ENCODE measurements at places on chromosomes 12 and 14.

GRCh38 chr12:60832290-60832689 lies 1236.5 kb downstream of the SLC16A7 start:
- no peak for DNase-seq

GRCh38 chr12:102675672-102676071 lies 195.3 kb upstream of the IGF1 start:
- no peak for DNase-seq

DNA sequence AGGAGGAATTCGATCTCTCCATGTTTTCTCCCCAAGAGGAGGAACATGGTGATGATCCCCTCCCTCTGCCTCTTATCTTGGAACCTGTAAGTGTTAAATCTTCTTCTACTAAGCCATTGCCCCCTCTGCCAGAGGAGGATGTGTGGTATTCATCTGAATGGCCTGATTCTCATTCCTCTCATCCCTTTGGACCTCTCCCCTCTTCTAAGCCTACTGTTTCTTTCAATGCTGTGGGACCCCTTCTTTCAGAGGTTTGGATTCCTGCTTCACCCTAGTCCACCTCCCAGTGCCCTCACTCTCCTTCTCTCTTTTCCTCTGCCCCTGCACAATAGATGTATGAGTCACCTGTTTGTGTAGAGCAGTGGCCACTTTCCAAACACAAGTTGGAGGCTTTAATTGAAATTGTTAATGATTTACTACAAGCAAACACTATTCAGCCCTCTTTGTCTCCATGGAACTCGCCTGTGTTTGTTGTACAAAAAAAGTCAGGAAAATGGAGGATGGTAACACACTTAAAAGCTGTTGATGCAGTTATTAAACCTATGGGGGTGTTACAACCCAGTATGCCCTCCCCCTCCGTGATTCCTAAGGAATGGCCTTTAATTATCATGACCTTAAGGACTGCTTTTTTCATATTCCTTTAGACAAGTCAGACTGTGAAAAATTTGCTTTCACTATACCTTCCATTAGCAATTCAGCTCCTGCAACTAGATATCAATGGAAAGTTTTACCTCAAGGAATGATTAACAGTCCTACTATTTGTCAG lies 192.1 kb upstream of the ALG10B start:
- DNase-seq, result no peak

GRCh38 chr12:85322715-85323114 lies 42.7 kb downstream of the ALX1 start:
- DNase-seq, result no peak

- no peak for DNase-seq
These were observed 70.8 kb downstream of the WDR20 start for GRCh38 chr14:102210421-102211042.

DNA sequence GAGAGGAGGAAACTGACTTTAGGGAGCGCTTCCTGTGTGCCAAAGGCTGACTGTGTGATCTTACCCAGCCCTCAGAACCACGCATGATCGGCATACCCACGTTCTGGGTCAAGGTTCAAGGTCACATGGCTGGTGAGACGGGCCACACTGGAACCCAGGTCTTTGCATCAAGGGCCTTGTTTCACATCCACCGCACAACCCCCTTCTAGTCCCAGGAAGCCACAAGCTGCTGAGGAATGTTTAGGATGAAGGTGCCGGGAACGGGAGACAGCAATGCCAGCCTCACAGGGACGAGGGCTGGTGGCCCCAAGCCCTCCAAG lies 50.7 kb downstream of the TESC start:
- no peak for DNase-seq

- no peak for DNase-seq
These were observed 5.5 kb downstream of the CEBPE start for GRCh38 chr14:23113431-23114119.

DNA sequence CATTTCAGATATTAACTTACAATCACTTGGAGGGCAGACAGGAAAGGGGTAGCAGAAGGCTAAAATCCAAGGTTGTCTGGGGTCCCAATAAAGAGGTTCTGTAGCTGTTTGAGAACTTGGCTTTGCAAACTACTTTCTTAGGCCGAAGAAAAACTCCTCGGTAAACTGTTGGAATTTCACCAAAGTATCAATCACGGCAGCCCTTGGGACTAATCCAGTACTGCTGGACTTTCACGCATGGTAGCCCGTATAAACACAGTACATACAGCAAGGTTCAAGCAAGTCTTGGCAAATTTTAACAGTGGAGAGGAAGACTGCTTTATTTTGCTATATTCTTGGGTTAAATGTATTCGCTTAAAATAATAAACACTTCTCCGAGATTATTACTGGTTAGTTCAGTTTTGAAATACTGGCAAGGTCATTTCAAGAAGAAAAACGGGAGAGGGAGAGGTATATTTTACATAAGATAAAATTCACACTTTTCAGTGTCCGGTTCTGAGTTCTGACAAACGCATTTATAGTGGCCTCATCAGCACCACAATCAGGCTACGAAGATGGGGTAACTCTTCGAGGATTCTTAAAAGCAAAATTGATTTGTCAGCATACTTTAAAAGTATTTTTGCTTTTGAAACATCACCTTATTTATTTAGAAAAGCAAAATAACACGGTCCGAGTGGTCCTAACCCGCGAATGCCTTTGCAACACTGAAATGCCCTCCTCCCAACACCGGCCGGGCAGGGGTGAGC lies 1.3 kb downstream of the SETD3 start:
- DNase-seq, result no peak

GRCh38 chr14:100664231-100664630 lies 62.5 kb upstream of the DLK1 start:
- DNase-seq, result no peak

DNA sequence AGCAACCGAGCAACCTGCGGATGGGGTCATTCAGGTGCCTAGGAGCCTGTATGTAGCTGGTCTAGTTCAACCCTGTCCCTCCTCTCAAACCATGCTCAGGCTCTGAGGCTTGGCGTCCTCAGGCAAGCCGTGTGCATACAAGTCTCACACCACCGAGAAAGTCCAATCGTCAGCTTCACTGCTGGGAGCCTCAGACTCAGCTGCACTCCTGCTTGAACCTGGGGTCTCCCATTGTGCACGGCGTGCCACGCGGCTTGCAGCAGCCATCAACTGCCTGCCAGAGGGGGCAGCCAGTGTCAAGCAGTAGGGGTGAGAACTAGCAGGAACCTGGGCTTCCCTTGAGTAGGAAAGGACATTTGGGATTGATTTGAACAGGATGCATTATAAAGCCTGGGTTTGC lies 1064.6 kb downstream of the BCL11B start:
- no peak for DNase-seq

DNA sequence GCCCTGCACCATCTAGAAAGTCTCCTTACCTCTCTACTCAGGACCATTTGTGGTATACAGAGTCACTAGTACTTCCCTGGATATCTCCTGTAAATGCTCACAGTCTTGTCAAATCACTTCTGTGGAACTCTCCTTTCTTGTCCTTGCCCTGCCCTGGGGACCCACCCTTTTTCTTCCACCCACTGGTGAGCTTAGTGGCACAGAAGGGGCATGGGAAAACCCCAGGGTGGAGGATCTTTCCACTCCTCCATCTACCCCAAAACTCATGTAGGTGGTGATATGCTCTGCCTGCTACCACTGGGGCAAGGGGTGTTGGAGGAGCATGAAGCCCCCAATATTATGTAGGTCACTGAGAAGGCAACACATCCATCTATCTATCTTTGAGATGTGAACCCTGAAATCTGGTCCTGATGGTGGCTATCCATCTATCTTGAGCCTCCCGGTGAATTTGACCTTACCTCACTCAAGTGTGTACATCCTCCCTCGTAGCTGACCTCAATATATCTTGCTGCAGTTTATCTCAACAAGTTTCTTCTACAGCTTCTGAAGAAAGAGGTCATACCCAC lies 943 bp downstream of the TESPA1 start:
- DNase-seq, result peak; percentile 29

DNA sequence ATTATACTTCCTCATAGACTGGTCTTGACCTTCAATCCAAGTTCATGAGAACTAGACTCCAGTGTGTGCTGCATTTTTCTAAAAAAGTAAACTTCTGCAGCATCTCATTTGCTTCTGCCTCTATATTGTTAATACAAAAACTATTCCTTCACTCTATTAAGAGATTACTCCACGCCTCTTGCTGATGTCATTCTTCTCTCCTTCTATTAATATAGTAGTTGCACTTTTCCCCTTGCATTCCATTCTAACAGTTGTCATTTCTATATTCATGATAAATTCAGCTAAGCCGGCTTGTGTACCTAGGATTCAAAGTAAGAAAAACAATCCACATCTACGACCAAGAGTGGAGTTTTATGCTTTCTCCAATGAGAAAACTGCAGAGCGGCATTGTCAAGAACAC lies 480.4 kb upstream of the NOVA1 start:
- DNase-seq, result no peak

GRCh38 chr14:91231446-91231845 lies 13.1 kb downstream of the GPR68 start:
- DNase-seq, result no peak

GRCh38 chr12:87413784-87414183 lies 615.4 kb downstream of the C12orf50 start:
- no peak for DNase-seq

DNA sequence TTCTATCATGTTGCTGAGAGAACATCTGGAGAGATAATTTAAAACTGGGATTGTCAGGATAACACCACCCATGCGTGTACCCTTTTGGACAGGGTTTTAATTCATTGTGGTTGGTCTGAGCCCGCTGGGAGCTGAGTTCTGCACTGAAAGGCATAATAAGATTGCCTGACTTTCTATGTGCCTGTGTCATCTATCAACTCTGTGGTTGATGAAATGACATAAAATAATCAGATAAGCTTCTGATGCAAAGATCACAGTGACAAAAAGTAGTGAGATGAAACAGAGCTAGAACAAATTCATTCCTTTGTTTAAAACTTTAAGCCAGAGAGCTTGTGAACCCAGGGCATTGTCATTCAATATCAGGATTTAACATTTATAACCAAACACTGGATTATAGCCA lies 98.7 kb downstream of the BBS10 start:
- no peak for DNase-seq

- DNase-seq, result peak; percentile 68
These were observed 23.5 kb downstream of the DCAF5 start for GRCh38 chr14:69129264-69129880.
